SJSA1 (cell line): ENCODE measurements at places on chromosomes 12 and 14. TPM values are rescaled to one million over a fixed set of nuclear protein-coding genes. Genes with fewer than 3 reads are reported as not detected.
A peak's percentile ranks its signal among the peaks of the same experiment; 100 is the strongest.

Gene ZFP36L1
- 11.0 and 22.0 TPM in 2 replicates for total RNA-seq

Gene NCOR2
- total RNA-seq = 40.0 and 44.3 TPM in 2 replicates

DNA sequence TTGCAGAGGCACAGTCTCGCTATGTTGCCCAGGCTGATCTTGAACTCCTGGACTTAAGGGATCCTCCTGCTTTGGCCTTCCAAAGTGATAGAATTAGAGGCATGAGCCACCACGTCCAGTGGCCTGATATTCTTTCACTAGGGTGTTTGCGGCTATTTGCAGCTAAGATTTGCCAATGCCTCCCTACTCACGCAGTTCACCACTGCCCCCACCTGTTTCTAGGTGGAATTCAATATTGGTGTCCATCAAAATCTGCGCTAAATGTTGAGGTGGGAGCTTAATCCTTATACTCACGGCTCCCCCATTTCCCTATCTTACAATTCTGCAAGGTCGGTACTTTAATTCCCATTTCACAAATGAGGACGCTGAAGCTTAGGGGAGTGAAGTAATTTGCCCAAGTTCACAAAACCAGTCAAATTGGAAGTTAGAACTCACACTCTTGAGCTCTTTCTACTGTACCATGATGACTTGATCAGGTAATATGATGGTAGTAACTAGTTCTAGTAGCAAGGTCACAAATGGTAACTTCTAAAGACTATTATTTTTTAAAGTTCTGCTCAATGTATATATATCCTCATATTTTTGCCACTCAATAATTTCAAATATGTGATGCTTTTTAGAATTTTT is 22.1 kb upstream of the LRRC9 start:
- no peak for DNase-seq

Gene CAPS2
- 1.9 and 2.8 TPM in 2 replicates for total RNA-seq

GRCh38 chr12:18696971-18697602 is 40.7 kb downstream of the PLCZ1 start:
- no peak for DNase-seq

DNA sequence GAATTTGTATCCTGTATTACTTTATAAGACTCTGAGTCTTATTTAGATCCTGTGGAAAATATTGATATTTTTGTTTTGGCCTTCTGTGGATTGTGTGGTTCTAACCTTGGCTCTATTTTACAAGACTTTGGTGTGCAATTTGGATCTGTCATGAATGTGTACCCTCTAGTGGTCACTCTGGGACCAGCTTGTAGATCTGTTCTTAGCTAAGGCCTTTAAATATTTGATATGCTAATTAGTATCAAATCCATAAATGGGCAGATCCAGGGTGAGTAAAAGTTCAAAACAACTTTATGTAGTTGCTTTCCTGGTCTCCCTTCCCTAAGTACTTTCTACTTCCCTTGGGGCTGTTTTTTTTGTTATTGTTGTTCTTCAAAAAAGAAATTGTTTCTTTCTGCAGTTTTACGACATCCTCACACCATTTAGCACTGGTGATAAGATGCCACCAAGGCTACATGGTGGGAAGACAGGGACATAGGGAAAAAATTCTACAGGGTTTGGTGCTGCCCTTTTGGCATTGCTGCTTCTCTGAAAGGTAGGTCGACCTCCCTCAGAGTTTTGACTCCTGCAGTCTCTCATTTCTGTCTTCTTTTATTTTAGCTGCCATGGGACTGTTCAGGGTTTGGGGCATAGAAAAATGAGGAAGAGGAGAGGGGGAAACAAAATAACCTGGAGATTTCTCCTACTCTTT is 238.5 kb downstream of the GPHN start:
- DNase-seq = no peak

GRCh38 chr14:60681271-60681670 is 32.0 kb upstream of the SIX1 start:
- DNase-seq = no peak

DNA sequence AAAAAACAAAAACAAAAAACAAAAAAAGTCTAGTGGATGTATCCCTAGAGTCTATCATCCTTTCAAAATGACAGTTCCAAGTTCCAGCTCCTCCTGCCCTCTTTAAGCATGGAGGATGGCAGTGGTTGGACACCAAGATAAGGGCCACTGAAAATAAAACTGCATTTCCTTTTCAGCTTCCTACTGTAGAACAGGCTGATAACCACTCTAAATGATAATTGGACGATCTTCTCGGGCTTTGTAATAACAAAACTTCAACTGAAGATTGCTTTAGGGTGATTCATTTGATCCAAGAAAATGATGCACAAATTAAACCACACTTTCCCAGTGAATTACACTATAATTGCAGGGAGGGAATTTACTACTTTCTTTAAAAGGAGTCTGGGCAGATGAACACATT is 42.2 kb upstream of the CRACR2A start:
- no peak for DNase-seq

DNA sequence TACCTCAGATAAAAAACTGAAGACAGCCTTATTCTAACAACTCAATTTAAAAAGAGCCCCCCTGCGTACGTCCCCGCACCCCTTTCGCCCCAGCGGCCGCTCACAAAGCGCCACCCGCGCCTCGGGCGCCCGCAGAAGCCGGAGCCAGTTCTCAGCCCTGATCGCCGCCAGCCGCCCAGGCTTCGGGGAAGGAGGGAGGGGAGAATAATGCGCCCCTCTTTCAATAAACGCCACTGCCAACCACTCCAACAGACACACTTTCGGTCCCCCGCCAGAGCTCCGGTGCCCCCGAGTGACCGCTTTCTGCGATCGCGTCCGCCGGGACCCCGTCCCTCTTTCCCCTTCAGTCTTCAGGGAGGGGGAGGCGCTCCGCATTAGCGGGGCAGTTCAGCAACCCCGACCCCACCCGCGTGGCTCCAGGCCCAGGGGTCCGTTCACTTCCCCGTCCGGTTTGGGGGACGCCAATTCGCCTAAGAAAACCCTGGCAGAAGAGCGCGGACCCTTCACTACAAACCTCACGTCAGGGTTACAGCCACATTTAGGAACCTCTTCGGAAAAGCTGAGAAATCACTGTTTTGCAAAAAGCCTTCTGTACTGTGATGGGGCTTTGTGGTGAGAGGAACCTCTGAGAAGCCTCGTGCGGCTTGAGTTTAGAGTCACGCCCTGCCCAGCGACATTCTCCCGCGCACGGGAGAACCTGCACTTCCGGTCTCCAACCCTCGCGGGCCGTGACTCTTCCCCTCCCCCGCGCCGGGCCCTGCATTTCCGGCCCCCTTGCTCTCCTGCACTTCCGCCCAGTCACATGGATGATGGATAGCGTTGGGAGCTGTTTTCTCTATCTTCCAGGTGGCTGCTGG is 18.7 kb downstream of the FOXG1 start:
- DNase-seq = no peak

- no peak for DNase-seq
Measured at GRCh38 chr12:6644257-6644596, 3.0 kb downstream of the ACRBP start.

GRCh38 chr12:128474916-128475315 is 207.9 kb downstream of the TMEM132C start:
- DNase-seq = no peak

Gene CLEC14A
- total RNA-seq = not detected in 2 replicates

GRCh38 chr12:1054117-1054870 is 63.3 kb downstream of the ERC1 start:
- no peak for DNase-seq

Gene GPR137C
- total RNA-seq = 2.8 and 4.1 TPM in 2 replicates

DNA sequence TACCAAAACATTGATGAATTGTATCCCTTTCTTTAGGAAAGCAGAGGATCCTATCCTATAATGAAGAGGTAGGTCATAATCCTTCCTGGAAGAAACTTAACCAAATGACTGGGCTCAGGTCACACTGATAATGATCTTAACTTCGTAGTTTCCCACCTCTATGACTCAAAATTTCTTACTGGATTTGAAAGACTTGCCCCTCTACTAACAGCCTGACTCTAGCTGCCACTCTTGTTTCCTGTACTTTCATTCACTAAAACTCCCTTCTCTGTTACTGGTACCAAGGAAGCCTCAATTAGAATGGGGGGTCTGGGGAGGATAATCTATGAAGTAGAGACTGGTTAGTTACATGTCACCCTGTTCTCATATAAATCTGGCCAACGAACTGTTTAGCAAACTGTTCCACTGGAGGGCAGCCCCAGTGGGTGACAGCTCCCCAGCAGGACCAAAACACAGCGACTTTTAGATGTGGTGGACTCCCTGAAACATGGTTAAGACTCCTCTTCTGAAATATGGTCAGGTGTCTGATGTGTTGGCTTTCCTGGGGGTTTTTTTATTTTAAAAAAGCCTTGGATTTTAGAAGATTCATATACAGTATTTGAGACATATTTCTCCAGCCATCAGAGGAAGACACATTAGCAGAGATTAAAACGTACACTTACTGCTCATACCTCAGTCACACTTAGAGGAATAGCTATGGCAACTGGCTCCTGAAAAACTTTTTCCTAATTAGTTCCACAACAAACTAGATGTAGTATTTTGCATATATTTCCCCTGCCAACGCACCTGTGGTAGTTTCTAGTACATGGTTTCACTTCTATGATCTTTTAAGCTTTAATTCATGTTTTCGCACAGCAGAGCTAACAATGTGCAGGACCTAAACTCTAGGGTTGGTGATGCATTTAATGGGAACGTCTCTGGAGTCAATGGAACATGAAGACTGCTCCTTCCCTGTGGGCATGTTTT is 72.3 kb downstream of the ACADS start:
- no peak for DNase-seq

- DNase-seq = no peak
Measured at GRCh38 chr14:24162093-24162492, 1.0 kb downstream of the IRF9 start.

- peak; percentile 32 for DNase-seq
Measured at GRCh38 chr12:5022465-5023061, 21.1 kb upstream of the KCNA5 start.

DNA sequence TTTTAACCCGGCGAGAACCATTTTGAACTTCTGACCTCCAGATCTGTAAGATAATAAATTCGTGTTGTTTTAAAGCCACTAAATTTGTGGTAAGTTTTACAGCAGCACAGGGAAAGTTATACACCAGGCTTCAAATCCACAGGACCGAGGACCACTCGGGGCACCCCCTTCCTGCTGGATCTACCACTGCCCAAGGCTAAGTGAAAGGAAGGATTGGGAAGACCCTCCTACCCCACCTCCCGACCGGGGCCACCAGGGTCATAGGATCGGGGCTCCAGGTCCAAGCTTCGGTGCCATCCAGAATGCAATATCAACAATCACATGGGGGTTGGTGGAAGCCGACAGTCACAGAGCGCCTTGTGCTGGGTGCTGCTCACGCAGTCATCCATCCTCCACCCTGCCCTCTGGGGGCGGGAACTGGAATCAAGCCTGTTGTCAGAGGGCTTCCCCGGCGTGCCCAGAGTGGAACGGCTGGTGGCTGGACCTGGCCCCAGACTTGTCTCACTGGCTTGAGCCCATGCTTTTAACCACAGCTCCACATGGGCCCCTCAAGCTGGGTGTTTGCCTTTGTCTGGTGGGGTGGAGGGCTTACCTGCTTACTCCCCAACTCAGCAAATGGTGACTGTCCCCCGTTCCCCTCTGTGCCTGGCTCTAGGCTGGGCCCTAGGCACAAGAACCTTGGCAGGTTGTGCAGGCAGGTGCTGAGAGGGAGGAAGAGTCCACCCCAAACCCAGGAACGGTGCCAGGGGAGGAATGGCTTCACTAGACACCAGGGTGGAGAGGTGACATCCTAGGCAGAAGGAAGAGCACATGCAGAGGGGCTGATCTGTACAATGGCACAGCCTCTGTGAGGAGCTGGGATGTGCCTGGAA is 180.3 kb upstream of the RTL1 start:
- peak; percentile 36 for DNase-seq

Gene CLEC9A
- total RNA-seq = not detected in 2 replicates

DNA sequence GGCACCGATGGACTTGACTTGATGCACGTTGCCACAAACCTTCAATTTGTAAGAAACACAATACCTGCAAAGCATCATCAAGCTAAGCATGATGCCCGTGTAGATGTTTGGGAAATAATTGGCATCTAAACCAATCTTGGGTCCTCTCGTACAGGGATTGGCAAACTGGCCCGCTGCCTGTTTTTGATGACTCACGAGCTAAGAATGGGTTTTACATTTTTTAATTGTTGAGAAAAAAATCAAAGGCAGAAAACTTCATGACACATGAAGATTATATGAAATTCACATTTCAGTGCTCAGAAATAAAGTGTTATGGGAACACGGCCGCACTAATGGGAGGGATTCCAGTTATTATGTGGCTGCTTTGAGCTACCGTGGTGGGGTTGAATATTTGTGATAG is 10.9 kb downstream of the MTA1 start:
- DNase-seq = peak; percentile 28

DNA sequence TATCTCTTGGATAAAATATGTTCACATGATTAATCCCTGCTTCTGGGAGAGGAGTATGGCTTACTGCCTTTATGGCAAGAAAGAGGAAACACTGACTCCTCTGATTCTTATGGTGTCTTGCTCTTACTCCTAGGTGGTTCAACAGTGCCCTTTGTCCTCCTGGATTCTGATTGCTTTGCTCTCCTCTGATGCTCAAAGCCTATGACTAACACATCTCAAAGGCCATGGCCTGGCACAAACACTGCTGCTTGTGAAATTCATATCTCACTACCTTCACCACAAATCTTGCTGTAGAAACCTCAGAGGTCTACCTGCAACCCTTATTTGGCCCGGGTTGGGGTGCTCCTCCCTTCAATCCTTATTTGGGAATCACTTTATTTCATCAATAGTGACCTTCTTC is 217.2 kb downstream of the C12orf50 start:
- DNase-seq = no peak

- DNase-seq = no peak
Measured at GRCh38 chr12:94239332-94239993, 91.1 kb downstream of the PLXNC1 start.

GRCh38 chr12:52254965-52255751 is 19.3 kb upstream of the KRT86 start:
- DNase-seq = no peak

Gene SCN8A
- total RNA-seq = 1.4 and 4.3 TPM in 2 replicates

- no peak for DNase-seq
Measured at GRCh38 chr14:34053666-34054065, 102.8 kb upstream of the EGLN3 start.

DNA sequence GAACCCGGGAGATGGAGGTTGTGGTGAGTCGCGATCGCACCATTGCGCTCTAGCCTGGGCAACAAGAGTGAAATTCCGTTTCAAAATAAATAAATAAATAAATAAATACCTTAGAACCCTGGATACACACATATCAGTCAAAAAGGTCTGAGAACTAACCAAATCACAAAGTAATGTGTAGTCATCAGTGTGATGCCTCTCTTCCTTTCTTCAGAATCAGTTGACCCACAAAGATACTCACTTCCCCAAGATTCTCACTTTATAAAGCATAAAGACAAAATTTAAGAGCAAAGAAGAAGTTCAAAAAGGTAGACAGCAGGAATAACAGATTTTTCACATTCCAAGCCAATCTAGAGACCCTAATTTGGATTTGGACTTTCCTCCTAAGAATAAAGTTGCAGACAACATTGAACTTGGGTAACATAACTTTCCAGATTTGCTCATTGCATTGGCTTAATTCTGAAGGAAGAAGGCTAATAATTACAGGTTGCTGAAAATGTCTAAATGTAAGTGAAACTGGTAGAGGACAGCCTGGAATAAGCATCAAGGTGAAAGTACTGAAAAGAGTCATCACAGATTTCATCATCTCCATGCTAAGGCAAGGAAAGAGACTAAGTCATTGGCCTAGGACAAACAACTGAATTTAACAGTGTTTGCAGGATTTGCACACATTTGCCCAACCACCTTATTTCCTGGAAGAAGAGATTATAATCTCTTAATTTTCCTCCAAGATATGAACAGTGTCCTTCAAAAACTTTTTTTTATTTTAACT is 17.4 kb downstream of the TMED10 start:
- DNase-seq = no peak

Gene MYF6
- not detected in 2 replicates for total RNA-seq

GRCh38 chr12:570435-570920 is 92.8 kb downstream of the NINJ2 start:
- peak; percentile 93 for DNase-seq

GRCh38 chr12:28057856-28058615 is 85.5 kb upstream of the PTHLH start:
- DNase-seq = peak; percentile 20
